HuH-7.5 (cell line): ENCODE measurements at places on chromosomes 2 and 18.

DNA sequence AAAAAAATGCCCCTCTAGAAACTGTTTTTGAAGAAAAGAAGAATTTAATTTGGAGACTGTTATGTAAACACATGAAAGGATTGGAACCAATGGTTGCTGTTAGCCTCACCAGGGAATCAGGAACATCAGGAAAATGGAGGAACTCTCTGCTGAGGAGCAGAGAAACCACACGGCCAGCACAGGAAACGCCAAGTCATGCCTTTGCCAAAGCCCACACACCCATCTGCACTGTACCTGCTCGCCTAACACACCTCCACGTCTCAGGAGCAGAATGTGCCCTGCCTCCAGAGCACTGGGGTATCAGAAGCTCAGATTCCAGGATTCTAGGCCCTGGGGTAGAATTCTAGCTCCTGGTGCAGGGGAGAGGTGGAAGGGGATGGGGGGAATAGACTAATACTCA lies 9.8 kb upstream of the SCYGR1 start:
- no peak for DNase-seq

DNA sequence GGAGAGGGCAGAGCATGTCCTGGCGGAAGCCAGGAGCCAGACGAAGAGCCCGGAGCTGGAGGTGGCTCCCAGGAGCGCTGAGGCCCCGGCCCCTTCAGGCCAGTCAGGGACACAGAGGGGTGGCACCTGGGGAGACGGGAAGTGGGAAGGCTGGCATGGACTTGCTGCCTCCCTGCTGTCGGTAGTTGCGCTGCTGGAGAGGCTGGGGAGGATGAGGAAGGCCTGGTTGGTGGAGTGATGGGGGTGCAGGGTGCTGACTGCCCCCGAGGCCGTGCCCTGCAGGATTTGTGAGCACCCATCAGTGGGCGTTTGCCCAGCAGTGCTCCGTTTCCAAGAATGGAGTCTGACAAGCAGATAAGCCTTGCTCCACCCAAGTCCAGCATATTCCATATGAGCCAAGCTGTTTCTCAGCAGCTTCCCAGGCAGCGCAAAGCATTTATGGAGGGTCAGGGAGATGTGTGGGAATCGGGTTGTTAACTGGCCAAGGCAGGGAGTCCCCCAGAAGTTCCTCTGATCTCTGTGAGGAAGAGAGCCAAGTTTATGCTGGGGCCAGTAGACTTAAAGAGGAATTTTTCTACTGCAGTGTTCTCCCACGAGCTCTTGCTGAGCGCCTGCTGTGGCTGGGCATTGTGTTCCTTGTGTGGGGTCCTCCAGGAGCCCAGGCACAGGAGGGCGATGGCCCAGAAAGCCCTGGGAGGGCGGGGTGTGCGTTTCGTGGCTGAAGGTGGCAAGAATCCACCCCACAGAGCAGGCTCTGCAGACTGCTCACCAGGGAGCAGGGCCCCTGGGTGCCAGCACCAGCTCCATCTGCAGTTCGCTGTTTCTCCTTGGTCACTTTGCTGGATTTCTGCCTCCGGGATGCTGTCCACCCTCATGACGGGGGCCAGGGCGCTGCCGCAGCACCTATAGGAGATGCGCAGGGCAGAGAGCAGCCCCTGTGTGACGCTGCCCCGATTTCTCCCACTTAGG lies 250.2 kb downstream of the ALPK2 start:
- no peak for DNase-seq

GRCh38 chr2:120415728-120416509 lies 70.0 kb downstream of the INHBB start:
- no peak for DNase-seq

- no peak for DNase-seq
These were observed 77.5 kb upstream of the TTC21B start for GRCh38 chr2:166031054-166031453.

DNA sequence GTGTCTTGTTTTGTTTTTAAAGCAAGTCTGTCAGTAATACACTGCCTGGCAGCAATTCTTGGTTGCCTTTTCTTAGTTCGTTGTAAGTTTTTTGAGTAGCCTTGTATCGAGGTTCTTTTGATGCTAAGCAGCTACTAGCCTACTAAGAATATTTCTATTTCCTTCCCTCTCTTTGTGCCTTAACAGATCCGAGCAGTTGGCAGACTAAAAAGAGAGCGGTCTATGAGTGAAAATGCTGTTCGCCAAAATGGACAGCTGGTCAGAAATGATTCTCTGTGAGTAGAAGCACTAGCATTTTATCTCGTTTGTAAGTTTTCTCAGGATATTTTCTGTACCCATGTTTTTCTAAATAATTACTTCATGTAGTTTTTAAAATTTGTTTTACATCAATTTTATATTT lies 15.1 kb downstream of the MFF start:
- no peak for DNase-seq

DNA sequence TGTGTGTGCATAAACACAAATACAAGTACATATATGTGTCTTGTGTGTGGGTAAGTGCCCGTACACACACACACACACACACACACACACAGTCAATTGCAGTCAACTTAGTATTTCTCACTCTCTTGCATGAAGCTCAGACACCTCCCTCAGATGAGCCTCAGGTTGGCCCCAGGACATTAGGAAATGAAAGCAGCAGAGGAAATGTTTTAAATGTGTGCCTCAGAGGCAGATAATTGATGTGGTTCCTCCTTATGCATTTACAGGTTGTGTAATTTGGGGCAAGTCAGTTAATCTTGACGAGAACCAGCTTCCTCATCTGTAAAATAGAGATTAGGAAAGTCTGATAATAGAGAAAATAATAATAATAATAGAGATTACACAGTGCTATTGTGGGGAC lies 814.0 kb upstream of the ID2 start:
- DNase-seq: no peak

DNA sequence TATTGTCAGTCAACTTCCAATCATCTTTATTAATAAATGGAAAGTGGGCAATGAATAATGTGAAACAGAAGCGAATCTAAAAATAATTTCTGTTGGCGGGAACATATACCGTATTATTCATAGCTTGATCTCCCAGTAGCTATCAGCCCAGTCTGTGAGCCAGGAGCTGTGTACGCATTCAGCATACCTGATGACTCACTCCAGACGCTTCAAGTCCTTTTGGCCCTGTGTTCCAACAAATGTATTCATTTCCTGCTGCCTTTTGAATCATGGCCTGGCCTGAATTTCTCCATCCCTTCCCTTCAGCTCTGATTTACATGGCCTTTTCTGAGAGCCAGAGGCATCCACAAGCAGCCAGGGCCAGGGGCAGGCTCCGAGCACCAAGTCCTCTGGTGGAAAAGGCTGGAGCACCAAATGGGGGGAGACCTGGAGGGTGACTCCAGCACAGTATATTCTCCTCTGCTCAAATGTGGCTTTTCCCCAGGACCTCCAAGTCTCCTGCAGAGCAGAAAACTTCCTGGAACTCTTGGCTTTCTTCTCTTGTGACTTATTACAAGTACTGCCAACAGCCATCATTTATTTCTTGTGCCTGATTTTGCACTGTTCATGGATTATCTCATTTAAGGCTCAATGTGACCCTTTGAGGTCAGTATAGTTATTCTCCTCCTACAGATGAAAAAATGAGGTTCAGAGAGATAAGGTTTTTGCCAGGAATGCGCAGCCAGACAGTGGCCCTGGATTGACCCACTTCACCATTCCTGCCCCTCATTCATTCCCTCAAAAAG lies 108.7 kb downstream of the EN1 start:
- no peak for DNase-seq

- DNase-seq: no peak
These were observed 115.6 kb upstream of the ID2 start for GRCh38 chr2:8566155-8566670.

DNA sequence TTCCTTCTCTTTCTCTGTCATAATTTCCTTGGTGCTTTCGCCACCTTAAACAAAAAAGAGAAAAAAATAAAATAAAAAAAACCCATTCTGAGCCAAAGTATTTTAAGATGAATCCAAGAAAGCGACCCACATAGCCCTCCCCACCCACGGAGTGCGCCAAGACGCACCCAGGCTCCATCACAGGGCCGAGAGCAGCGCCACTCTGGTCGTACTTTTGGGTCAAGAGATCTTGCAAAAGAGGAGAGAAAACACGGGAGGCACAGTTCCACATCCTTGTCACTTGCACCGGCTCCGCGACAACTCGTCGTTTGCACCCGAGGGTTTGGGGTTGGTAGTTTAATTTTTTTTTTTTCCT lies 1.8 kb upstream of the SP9 start:
- no peak for DNase-seq

DNA sequence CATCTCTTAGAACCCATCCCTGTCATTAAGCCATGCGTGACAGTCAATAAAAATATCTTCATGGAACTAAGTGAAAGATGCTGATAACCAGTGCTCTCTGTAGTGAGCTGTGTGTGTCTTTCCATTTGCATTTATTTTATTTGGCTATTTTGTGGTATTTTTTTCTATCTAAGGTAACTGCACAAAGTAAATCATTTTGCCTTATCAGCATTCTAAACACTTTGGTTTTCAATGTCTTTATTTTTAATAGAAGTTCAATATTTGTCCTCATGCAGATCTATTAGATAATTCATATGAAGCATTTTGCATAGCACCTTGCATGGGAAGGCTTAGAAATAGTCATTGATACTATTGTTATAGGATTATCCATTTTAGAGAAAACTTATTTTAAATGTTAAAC lies 163.6 kb upstream of the TANK start:
- DNase-seq: no peak

- no peak for DNase-seq
These were observed 602.6 kb upstream of the VRK2 start for GRCh38 chr2:57443973-57444521.

GRCh38 chr2:117195381-117195780 lies 619.1 kb upstream of the DDX18 start:
- DNase-seq: no peak

GRCh38 chr2:128306081-128306930 lies 12.4 kb downstream of the HS6ST1 start:
- DNase-seq: peak; percentile 92

DNA sequence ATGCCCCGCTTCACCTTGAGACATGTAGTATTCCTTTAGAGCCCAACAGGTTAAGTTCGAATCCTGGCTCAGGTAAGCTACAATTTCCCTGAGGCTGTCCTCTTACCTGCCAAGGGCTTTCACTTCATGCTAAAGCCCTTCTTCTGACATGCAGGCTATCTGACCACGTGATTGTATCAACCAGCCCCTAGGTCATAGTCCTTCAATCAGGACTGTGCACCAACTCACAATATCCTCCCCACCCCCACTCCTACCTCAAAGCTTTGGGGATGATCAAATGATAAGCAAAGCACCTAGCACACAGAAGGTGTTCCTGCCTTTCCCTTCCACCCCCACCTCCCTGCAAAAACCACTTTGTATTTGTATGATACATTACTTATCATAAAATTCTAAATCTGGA lies 78.9 kb downstream of the AAK1 start:
- no peak for DNase-seq

DNA sequence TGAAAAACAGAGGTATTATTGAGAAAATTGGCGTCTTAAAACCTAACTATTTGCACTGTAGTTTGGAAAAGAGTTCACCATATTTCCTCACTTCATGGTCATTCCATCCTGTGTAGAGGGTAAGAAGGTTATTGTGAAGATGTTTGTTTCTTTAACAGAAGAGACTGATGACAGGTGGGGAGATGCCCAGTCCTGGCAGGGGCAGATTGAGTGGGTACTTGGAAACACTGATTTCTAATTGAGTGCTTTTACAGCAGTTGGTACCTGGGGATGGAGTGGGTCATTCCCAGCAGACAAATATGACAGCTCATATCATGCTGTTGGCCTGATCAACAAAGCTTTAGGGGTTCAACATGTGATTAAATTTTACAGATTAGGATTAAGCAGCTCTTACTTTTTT lies 67.5 kb downstream of the MYOM1 start:
- DNase-seq: no peak

DNA sequence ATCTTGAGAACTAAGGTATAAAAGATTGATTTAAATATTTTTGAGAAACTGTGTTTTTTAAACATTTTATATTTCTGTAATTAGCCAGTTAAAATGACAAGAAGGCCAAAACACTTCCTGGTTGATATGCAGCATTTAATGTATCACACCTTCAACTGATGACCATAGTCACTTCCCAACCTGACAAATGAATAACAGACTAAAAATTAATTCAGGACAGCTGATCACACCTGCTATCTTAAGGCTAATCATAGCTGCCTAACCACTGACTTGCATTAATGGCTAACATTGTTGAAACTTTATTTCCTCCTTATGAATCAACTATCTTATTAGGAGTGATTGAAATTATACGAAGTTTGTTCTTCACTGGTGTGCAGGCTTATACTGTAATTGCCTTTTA lies 125.8 kb upstream of the MSTN start:
- DNase-seq: no peak

GRCh38 chr2:43323857-43324256 lies 97.5 kb upstream of the ZFP36L2 start:
- DNase-seq: no peak

DNA sequence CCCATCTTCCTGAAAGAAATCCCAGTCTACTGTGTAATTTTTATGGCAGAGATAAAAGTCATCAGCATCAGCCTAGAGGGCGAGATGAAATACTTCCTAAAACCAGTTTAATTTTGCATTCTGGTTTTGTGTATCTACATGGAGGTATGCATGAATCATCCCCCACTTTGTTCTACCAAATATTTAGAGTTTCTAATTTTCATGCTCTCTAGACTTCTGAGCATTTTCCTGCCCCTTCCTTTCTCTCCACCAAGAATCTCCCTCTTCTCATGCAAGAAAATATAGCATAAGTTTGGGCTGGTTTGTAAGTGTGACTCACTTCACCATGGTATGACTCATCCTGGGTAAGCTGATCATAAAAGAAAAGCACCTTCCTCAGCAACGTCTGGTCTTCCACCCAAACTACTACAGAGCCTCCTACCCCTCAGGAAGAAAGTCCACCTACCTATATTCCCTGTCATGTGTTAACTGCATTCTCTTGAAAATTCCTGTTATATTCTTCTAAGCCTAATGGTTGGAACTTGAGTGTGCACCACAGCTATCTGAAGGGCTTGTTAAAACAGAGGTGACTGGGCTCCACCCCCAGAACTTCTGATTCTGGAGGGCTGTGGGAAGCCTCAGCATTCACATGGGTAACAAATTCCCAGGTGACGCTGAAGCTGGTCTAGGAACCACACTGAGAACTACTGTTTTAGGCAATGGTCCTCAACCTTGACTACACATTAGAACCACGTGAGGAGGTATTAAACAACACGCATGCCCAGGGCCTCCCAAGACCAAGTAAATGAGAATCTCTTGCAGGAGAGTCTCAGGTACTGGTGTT lies 37.4 kb upstream of the RAPGEF4 start:
- no peak for DNase-seq

DNA sequence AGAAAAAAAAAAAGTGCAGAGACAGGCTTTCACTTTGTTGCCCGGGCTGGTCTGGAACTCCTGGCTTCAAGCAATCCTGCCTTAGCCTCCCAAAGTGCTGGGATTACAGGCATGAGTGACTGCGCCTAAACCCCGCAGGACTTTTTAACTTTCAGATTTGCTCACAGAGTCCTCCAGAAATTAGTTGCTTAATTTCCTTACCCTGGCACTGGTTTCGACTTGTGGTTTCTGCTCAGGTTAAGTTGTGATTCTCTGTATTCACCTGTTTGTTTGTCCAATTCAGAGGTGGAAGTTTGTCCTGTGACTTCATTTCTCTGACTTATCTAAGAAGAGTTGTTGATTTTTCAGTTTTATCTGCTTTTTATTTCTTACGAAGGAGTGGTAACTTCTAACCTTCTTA lies 238.1 kb downstream of the TMEM182 start:
- no peak for DNase-seq
